ENCODE measurements at places on chromosomes 7 and 10. TPM values are rescaled to one million over a fixed set of nuclear protein-coding genes. Genes with fewer than 3 reads are reported as not detected.

DNA sequence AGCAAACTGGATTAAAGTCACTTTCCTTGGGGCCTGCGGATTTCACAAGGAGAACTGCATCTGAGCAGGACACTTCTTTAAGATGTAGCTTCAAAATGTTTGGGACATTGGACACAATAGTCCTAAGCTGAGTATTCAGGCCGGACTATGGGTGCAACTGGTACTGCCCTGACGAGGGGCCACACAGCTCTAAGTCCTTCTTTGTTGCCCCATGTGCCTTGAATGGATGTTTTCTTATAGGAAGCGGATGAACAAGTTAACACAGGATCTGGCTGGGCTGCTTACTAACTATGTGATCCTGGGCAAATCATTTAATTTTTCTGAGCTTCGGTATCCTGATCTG lies 147.8 kb upstream of the KLF14 start:
- H3K4me1 ChIP-seq = peaks cover 27% of the 10 kb centered on the region
- H3K4me3 ChIP-seq = no peak overlapping the region
- H3K27me3 ChIP-seq = no peaks in the 10 kb centered on the region
- no peak for DNase-seq

DNA sequence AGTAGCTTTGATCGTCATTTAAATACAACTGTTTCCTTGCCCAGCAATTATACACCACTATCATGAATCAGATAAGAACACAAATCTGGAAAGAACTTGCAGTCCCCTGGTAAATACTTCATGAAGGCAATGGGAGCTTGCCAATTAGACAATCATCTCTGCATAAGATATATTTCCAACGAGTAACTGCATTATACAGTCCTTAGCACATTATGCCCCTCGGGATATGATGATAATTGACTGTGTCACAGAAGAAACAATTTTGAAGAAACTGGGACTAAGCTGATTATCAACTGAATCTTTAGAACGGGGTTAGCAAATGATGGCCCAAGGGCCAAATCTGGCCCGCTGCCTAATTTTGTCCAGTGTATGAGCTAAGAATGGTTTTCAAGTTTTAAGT lies 155.7 kb downstream of the TRIL start:
- no peaks in the 10 kb centered on the region for H3K27me3 ChIP-seq
- no peak for DNase-seq
- no peak overlapping the region for H3K4me3 ChIP-seq
- no peaks in the 10 kb centered on the region for H3K4me1 ChIP-seq
- peaks cover 5% of the 10 kb centered on the region for H3K36me3 ChIP-seq

SLC18A3 gene
- 16.7 TPM for total RNA-seq

- H3K27me3 ChIP-seq = no peaks in the 10 kb centered on the region
- no peak overlapping the region for H3K4me3 ChIP-seq
- DNase-seq = no peak
- H3K4me1 ChIP-seq = peaks cover 35% of the 10 kb centered on the region
These were observed 13.7 kb downstream of the UBE3C start for GRCh38 chr7:157152391-157152937.

CYP2W1 gene
- not detected for total RNA-seq

DNA sequence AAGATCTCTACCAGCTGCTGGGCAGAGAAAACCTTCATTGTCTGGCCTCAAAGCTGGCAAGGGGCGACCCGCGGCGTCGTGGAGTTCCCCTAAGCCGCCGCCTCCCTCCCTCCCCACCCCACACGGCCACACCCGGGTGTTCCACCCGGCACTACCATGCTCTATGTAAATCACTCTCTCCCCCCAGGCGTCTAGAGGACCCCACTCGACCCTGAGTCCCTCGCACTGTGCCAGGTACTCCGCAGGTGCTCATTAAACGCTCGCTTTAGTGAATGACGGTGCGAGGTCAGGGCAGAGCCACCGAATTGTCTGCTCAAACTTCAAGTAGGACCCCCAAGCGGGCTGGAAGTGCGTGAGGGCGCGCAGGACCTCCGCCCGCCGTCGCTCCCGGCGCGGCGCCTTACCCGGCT lies 628 bp downstream of the PARP12 start:
- H3K27ac ChIP-seq = no peak overlapping the region
- H3K27me3 ChIP-seq = peaks cover 54% of the 10 kb centered on the region
- no peaks in the 10 kb centered on the region for H3K4me1 ChIP-seq
- H3K36me3 ChIP-seq = peaks cover 18% of the 10 kb centered on the region

- H3K27me3 ChIP-seq = peaks cover 30% of the 10 kb centered on the region
- H3K36me3 ChIP-seq = peaks cover 15% of the 10 kb centered on the region
- H3K27ac ChIP-seq = no peak overlapping the region
- no peak overlapping the region for H3K4me3 ChIP-seq
These were observed 342.8 kb downstream of the DNAJB6 start for GRCh38 chr7:157679607-157680006.

CAPZA2 gene
- total RNA-seq = 101 TPM

DNA sequence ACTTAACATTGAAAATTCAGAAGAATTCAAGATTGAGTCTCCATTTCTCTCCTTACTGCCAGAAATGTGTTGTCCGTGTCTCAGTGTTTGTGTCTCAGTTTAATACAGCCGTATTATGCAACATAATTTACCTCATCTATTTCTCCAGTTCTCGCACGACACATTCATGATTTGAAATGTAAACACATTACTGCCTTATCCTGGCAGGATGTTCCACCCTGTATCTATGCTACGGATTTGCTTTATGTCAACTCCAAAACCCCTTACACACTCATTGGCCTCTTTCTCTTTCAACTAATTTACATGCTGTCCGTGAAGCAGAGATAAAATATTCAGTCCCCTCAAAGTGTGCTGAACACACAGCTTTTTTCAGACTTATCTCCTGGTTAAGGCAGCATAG lies 653.7 kb upstream of the SEMA3D start:
- H3K36me3 ChIP-seq = no peaks in the 10 kb centered on the region
- H3K4me3 ChIP-seq = no peak overlapping the region

UCMA gene
- total RNA-seq = not detected

- DNase-seq = no peak
- no peaks in the 10 kb centered on the region for H3K36me3 ChIP-seq
- no peaks in the 10 kb centered on the region for H3K4me1 ChIP-seq
- H3K27me3 ChIP-seq = no peaks in the 10 kb centered on the region
- H3K27ac ChIP-seq = no peak overlapping the region
These were observed 190.1 kb downstream of the SDHAF3 start for GRCh38 chr7:97307521-97308108.

DNA sequence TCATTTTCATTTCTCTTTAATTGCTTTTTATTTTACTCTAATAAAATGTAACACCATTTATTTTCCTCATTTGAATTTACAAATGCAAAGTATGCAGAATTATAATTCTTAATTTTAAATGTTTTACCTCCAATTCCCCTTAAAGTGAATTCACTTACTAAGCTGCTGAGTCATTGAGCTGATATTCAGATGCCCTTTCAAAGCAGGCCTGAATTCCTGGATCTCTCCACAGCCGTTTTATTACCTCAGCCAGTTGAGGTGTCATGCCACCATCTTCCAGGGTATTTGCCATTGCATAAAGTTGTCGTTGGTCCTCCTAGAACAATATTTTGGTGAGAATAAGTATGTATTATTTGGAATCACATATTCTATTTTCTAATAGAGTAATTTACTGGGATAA lies 33.2 kb downstream of the GNAT3 start:
- no peak for DNase-seq
- H3K27ac ChIP-seq = no peak overlapping the region
- no peaks in the 10 kb centered on the region for H3K27me3 ChIP-seq
- H3K4me1 ChIP-seq = no peaks in the 10 kb centered on the region

DNA sequence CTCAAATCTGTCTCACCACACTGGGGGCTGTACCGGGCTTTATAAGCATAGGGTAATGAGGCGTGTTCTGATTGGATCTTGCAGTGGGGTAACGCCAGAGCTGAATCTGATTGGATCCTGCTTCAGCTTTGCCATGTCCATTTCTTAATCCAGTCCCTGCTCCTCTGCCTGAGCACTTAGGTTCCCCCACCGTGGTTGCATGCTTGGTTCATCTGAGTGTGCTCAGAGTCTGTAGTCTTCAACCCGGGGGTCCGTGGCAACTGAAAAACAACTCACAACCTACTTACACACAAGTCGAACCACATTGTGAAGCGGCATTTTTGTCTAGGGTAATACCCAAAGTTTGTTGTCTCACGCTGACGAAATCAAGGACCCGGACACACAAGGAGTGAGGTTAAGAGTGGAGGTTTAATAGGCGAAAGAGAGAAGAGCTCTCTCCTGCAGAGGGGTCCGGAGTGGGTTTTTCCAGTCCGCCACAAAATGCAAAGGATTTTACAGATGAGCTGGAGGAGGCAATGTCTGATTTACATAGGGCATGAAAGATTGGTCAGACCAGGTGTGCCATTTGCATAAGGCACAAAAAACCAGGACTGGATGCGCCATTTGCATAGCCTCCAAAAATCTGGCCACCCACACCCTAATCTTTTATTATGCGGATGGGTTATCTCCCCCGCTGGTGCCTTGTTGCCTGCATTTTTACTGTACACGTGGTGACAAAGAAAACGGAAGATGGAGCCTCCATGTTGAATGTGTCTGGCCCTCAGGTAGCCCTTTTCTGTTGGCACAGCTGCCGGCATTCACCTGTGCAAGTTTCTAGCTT lies 641.8 kb upstream of the FOXK1 start:
- H3K4me1 ChIP-seq = peaks cover 5% of the 10 kb centered on the region
- H3K4me3 ChIP-seq = no peak overlapping the region
- no peaks in the 10 kb centered on the region for H3K27me3 ChIP-seq
- DNase-seq = no peak
- no peaks in the 10 kb centered on the region for H3K36me3 ChIP-seq

CLDN4 gene
- 0.47 TPM for total RNA-seq

DNA sequence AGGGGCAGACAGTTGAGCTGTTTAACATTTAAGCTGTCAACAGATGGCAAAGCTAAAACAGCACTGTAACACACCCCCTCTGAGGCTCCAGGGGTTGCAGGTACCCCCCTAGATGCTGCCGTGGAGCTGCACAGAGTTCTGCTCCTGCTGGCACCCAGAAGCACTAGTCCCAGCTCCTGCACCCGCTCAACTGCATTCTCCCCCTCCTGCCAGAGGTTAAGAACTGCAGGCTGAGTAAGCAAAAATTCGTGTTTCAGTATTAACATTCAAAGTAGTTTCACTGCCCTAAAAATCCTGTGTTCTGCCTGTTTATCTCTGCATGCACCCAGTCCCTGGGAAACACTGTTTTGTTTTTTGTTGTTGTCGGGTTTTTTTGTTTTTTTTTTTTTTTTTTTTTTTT lies 790.8 kb upstream of the KCND2 start:
- H3K4me3 ChIP-seq = no peak overlapping the region
- no peak overlapping the region for H3K27ac ChIP-seq
- no peaks in the 10 kb centered on the region for H3K27me3 ChIP-seq
- peak; percentile 10 for DNase-seq

SORBS1 gene
- total RNA-seq = 15.3 TPM

DPYSL4 gene
- total RNA-seq = 145 TPM

GRCh38 chr10:8054494-8055407 lies at the start of gene GATA3:
Gene GATA3, plus strand, starts transcription at chr10:8054688. Its CDS starts 968 bp downstream, at chr10:8055656.
- DNase-seq = no peak
- H3K4me1 ChIP-seq = peaks cover 17% of the 10 kb centered on the region
- H3K27me3 ChIP-seq = peaks cover 95% of the 10 kb centered on the region
- H3K36me3 ChIP-seq = peaks cover 2% of the 10 kb centered on the region
- H3K27ac ChIP-seq = no peak within 1 kb of the TSS

- no peak overlapping the region for H3K4me3 ChIP-seq
- no peak for DNase-seq
- no peak overlapping the region for H3K27ac ChIP-seq
- peaks cover 2% of the 10 kb centered on the region for H3K36me3 ChIP-seq
- peaks cover 35% of the 10 kb centered on the region for H3K27me3 ChIP-seq
These were observed 24.5 kb upstream of the SAMD9L start for GRCh38 chr7:93172683-93173082.

WIPF3 gene
- 4.0 TPM for total RNA-seq

DNA sequence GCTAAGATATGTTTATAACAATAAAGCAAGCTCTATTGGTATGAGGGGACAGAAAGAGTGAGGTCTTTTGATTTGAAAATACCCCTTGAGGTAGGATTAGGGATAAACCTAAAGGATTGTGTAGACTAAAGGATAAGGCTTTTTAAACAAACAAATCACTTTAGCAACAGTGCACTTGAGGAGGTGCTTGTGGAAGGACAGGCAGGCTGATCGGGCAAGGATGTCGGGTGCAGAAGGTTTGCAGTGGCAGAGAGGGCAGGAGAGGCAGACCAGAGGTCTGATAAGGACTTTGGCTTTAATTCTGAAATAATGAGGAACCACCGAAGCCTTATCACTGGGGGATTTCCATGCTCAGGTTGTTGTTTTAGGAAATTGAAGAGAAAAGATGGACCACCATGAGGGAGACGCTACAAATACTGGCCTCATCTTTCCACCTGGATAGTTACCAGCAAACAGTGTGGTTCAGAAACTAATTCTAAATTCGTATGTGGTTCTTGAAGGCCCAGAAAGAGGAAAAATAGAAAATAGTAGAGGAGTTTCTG lies 119.5 kb upstream of the KLF6 start:
- no peak for DNase-seq
- H3K27me3 ChIP-seq = no peaks in the 10 kb centered on the region

DNA sequence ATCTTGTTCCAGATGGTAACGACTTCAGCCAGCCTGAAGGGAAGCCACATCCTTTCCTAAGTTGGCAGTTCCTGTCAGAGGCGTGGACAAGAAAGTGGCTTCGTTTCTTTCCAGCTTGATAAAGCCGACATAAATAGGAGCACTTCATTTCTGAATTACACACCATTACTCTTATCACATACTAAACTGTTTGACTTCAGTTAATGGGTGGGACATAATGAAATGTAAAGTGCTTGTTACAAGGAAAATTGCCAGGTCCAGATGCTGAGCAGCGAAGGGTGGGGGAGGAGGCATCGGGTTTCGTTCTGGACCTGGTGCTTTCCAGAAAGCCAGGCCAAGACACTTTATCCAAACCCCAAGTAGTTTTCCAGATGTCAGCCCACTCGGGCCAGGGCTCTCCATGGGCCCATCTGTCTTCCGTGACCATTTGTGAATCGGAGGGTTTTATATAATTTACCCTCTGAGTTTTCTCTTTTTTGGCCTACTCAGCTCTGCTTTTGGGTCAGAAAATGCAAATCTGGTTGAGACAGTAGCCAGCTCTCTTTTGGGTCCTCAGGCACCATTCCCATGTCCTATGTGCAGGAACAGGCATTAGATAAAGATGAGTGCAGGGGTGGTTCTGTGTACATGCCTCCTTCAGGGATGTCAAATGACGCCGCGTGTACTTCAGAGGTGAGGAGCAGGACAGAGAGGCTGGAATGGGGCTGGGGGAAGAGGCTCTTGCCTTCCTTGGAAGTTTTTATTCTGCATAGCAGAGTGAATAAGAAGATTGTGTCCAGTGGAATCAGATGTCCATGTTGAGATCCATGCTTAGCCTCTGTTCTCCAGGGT lies 90.2 kb downstream of the TACC2 start:
- H3K27ac ChIP-seq = peak overlapping the region; percentile 76
- no peaks in the 10 kb centered on the region for H3K27me3 ChIP-seq
- no peak overlapping the region for H3K4me3 ChIP-seq
- peaks cover 5% of the 10 kb centered on the region for H3K4me1 ChIP-seq
- no peak for DNase-seq

GPR15LG gene
- not detected for total RNA-seq

DNA sequence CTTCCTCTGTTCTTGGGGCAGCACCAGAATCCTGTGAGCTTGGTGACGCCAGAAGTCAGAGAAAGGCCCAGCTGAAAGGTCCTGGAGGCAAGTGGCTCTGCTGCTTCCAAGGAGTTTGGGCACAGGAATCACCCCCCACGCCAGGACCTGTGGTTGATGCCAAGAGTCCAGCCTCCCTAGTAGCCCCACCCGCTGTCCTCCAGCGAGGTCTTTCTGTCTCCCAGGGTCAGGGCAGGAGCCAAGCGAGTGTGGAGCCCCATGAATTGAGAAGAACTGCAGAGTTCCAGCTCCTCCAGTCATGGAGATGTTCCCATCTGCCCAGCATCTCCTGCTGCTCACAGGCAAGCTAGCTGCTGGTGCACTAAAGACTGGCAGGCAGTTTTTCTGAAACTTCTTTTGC lies 631.7 kb upstream of the MGMT start:
- H3K27me3 ChIP-seq = no peaks in the 10 kb centered on the region
- H3K27ac ChIP-seq = no peak overlapping the region
- no peak overlapping the region for H3K4me3 ChIP-seq
- no peak for DNase-seq
